CD14-positive monocyte (primary cell): ENCODE measurements at places on chromosomes 12 and 14. TPM values are rescaled to one million over a fixed set of nuclear protein-coding genes. Genes with fewer than 3 reads are reported as not detected.
A peak's percentile ranks its signal among the peaks of the same experiment; 100 is the strongest.

- H3K36me3 ChIP-seq, result no peaks in the 10 kb centered on the region
- H3K27ac ChIP-seq, result no peak overlapping the region
- H3K4me3 ChIP-seq, result no peak overlapping the region
- no peaks in the 10 kb centered on the region for H3K27me3 ChIP-seq
- no peak for DNase-seq
These were observed 755.8 kb upstream of the FBXO33 start for GRCh38 chr14:40188006-40188405.

GRCh38 chr14:77603654-77604255, 12.7 kb downstream of the SPTLC2 start:
- DNase-seq, result no peak
- H3K4me3 ChIP-seq, result no peak overlapping the region
- H3K4me1 ChIP-seq, result peaks cover 48% of the 10 kb centered on the region
- H3K36me3 ChIP-seq, result no peaks in the 10 kb centered on the region
- no peaks in the 10 kb centered on the region for H3K27me3 ChIP-seq

DNA sequence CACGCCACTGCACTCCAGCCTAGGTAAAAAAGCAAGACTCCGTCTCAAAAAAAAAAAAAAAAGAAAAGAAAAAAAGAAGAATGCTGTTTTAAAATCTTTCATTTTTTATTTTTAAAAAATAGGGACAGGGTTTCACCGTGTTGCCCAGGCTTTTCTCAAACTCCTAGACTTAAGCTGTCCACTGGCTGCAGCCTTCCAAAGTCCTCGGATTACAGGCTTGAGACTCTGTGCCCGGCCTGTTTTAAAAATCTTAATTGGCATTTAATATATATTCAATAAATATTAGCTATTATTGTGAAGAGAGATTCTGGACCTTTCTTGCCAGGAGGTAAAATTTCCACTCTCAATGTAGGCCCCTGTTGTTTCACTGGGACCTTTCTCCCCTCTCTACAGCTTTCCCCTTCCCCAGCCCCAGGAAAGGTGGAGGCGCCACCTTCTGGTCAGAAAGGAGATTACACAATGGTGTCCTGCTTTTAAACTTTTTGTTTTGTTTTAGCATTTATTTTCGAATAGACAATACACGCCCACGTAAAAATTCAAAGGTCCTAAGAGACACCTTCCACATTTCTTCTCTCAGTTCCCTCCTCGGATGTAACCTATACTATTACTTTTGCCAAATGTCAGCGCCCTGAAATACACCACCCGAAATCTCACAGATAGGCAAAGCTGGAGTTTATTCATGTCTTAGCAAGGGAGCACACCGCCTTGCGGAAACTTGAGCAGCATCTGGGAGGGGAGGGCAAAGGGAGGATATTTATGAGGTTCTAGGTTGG, 23.8 kb upstream of the PHC1 start:
- peaks cover 2% of the 10 kb centered on the region for H3K4me1 ChIP-seq
- H3K27me3 ChIP-seq, result no peaks in the 10 kb centered on the region
- DNase-seq, result peak; percentile 34
- no peaks in the 10 kb centered on the region for H3K36me3 ChIP-seq
- no peak overlapping the region for H3K27ac ChIP-seq

GRCh38 chr12:78005094-78005492, 174.4 kb downstream of the NAV3 start:
- H3K4me3 ChIP-seq, result no peak overlapping the region
- peak overlapping the region; percentile 77 for H3K27ac ChIP-seq
- no peak for DNase-seq
- H3K27me3 ChIP-seq, result no peaks in the 10 kb centered on the region
- H3K36me3 ChIP-seq, result no peaks in the 10 kb centered on the region

DNA sequence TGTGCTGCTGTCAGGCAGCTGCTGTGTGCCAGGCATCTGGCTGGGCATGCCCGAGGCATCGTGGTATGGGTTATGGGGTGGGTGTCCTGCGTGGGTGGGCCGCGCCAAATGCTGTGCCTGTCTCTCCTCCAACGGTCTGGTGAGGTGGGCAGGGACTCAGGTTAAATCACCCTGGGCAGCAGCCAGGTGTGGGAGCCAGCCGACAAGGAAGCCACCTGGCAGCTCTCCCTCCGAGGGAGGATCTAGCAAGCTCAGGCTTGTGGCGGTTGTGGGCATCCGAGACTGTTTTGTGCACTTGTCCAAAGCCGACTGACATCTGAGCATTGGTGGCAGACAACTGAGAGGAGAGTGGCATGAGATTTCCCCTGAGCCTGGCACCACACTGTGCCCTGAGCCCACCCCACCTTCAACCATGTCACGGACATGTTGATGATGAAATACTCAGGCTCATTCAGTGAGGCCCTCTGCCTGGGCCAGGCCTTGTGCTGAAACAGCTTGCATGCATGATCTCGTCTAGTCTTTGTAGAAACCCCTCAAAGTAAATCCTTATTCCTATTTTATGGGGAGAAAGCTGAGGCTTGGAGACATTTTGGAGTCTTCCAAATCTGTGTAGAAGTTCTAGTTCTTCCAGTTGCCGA, 181.8 kb upstream of the MYL2 start:
- DNase-seq, result no peak
- no peaks in the 10 kb centered on the region for H3K27me3 ChIP-seq
- no peaks in the 10 kb centered on the region for H3K36me3 ChIP-seq
- no peak overlapping the region for H3K27ac ChIP-seq
- peaks cover 13% of the 10 kb centered on the region for H3K4me1 ChIP-seq
- H3K4me3 ChIP-seq, result no peak overlapping the region

- no peak for DNase-seq
- no peak overlapping the region for H3K4me3 ChIP-seq
- H3K4me1 ChIP-seq, result no peaks in the 10 kb centered on the region
- no peaks in the 10 kb centered on the region for H3K27me3 ChIP-seq
- no peak overlapping the region for H3K27ac ChIP-seq
- H3K36me3 ChIP-seq, result no peaks in the 10 kb centered on the region
These were observed 161.8 kb downstream of the TTC8 start for GRCh38 chr14:88986146-88986841.

GRCh38 chr12:50581226-50582184, 76.7 kb downstream of the DIP2B start:
- peaks cover 16% of the 10 kb centered on the region for H3K36me3 ChIP-seq
- H3K27me3 ChIP-seq, result no peaks in the 10 kb centered on the region
- no peak for DNase-seq
- peaks cover 10% of the 10 kb centered on the region for H3K4me1 ChIP-seq
- H3K4me3 ChIP-seq, result no peak overlapping the region
- no peak overlapping the region for H3K27ac ChIP-seq

GRCh38 chr14:53875324-53875897, 81.2 kb downstream of the BMP4 start:
- H3K4me1 ChIP-seq, result no peaks in the 10 kb centered on the region
- H3K4me3 ChIP-seq, result no peak overlapping the region
- H3K27me3 ChIP-seq, result no peaks in the 10 kb centered on the region
- no peaks in the 10 kb centered on the region for H3K36me3 ChIP-seq

DNA sequence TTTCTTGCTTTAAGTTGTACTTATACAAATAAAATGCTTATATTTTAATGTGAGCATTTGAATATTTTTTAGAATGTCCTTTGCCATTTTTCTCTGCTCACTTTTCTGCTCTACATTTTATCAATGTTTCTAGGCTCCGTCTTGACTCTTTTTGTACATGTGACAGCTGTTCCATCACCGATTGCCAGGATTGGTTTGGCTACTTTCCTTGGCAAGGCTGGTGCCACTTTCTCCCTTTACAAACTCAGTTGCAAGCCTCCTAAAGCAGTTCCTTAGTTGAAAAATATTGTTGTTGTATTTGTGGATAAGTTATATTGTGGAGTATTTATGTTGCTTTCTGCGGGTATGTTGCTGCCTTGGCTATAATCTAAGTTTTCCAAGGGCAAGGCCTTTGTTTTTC, 63.4 kb downstream of the DACT1 start:
- no peaks in the 10 kb centered on the region for H3K4me1 ChIP-seq
- no peak overlapping the region for H3K27ac ChIP-seq
- DNase-seq, result no peak
- no peaks in the 10 kb centered on the region for H3K27me3 ChIP-seq

DNA sequence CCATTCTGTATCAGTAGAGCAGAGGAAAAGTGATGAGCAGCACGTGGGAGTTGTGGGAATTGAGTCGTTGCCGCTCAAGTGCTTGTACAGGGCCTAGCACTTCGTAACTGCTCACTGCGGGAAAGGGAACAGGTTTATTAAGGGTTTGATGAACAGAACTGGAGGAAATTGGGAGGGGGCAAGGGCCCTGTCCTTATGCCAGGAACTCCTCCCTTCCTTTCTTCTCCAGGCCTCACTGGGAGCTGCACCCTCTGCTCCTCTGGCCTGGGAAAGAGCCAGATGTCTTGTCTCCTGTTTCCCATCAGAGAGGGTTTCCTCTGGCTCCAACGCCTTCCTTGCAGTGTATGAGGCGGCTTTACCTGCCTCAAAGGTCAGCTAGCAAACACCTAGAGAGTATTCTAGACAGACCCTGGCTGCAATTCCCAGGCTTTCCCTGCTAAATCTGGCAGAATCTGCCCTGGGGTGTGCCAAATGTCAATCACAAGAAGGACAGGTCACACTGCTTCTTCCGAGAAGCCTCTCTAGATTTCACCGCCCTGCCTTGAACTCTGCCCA, 78.4 kb downstream of the NTF3 start:
- no peak overlapping the region for H3K27ac ChIP-seq
- no peaks in the 10 kb centered on the region for H3K4me1 ChIP-seq
- H3K36me3 ChIP-seq, result no peaks in the 10 kb centered on the region
- no peaks in the 10 kb centered on the region for H3K27me3 ChIP-seq

GRCh38 chr12:100391856-100392255, 35.0 kb downstream of the SLC17A8 start:
- no peaks in the 10 kb centered on the region for H3K27me3 ChIP-seq
- H3K27ac ChIP-seq, result no peak overlapping the region
- H3K4me1 ChIP-seq, result no peaks in the 10 kb centered on the region
- no peaks in the 10 kb centered on the region for H3K36me3 ChIP-seq

- H3K4me1 ChIP-seq, result no peaks in the 10 kb centered on the region
- no peaks in the 10 kb centered on the region for H3K36me3 ChIP-seq
- H3K27me3 ChIP-seq, result no peaks in the 10 kb centered on the region
- no peak for DNase-seq
These were observed 43.0 kb upstream of the TSPAN9 start for GRCh38 chr12:3034067-3034750.

DNA sequence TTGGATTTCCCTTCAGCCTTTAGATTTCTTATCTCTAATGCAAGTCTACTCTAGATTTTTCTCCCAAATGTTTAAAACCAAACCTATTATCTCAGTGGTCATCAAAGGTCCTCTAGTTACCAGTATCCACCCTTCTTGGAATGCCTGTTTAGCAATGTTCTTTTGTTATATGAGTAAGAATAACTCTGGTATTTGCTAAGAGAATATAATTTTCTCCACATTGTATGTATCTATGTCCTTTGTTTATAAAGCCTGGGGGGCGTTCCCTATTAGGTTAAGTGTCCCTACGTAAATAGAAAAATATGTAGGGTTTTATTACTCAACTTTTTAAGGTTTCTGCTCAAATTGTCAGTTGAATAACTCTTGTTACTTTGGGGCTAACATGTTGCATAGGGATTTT, 27.3 kb downstream of the PPM1A start:
- H3K4me3 ChIP-seq, result no peak overlapping the region
- H3K27ac ChIP-seq, result no peak overlapping the region
- peaks cover 9% of the 10 kb centered on the region for H3K4me1 ChIP-seq
- H3K36me3 ChIP-seq, result peaks cover 10% of the 10 kb centered on the region
- H3K27me3 ChIP-seq, result no peaks in the 10 kb centered on the region

DNA sequence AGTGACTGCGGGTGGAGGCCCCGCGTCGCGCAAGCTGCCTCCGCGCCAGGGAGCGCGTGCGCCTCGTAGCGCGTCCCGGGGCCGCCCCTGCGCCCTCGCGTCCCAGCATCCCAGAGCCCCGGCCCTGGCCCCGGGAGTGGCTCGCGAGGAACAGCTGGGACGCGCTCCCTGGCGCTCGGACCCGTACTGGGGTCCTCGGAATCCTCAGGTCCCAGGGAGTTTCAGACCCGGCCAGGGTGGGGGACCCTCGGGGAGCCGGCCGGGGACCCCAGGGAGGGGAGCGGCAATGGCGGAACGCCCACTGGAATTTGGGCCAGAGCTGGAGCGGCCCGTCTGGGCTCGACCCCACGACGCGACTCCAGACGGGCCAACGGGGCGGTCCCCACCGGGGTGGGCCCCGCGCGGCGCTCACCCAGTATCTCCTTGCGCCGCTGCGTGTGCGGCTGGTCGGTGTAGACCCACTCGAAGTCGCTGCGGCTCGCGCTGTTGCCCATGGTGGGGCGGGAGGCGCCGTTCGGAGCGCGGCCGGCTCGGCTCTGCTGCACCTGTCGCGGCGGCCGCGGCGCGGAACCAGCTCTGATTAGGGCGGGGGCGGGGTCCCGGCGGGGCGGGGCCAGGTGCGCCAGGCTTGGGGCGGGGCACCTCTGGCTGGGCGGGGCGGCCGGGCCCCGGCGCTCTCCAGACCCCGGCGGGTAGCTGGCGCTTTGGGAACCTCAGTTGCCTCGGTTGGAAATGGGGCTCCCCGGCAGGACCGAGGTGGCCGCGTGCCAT, at the start of gene DEGS2:
TSS of gene DEGS2 (minus strand) at position 552 of the 771 bp plus-strand sequence. CDS start at position 494, 58 bp downstream.
- H3K27ac ChIP-seq, result no peak within 1 kb of the TSS
- H3K4me3 ChIP-seq, result no peak within 1 kb of the TSS
- peaks cover 11% of the 10 kb centered on the region for H3K4me1 ChIP-seq
- DNase-seq, result no peak
- H3K36me3 ChIP-seq, result no peaks in the 10 kb centered on the region

The KRT86 gene
- polyA plus RNA-seq, result not detected in 2 replicates

The NFATC4 gene
- not detected for polyA plus RNA-seq

The PLCZ1 gene
- not detected for polyA plus RNA-seq

The CCDC197 gene
- polyA plus RNA-seq, result not detected

The DRAM1 gene
- polyA plus RNA-seq, result 43.0 TPM

The SIVA1 gene
- polyA plus RNA-seq, result 193 TPM

The GPR137C gene
- 0.04 and 0.08 TPM in 2 replicates for polyA plus RNA-seq
